ENCODE measurements at places on chromosomes 7 and 10.

GRCh38 chr10:130224228-130224627 lies 88.0 kb downstream of the GLRX3 start:
- DNase-seq, result no peak

DNA sequence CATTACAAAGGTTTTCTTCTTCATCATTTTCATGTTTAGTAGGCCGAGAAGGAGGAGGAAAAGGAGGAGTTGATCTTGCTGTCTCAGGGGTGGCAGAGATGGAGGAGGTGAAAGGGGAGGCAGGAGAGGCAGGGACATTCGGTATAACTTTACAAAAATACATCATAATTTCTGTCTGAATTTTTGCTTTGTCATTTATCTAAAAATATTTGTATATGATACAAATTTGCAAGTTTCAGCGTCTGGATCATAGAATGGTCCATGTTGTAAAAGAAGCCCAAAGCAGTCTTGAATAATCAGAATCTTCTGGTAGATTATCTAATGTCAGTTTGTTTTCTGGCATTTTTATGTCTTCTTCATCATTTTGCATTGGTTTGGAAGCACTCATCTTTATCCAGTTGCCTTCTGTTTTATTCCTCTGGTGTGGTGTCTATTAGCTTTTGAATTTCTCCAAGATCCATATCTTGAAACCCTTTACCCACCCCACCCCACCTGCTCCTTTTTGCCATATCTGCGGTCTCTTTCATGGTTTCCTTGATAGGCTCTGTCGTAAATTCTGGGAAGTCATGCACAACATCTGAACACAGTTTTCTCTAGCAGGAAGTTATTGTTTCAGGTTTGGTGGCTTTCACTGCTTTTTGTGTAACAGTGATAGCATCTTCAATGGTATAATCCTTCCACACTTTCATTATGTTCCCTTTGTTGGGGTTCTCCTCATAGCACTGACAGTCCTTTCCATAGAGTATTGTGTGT lies 95.0 kb downstream of the ST7 start:
- DNase-seq, result no peak

DNA sequence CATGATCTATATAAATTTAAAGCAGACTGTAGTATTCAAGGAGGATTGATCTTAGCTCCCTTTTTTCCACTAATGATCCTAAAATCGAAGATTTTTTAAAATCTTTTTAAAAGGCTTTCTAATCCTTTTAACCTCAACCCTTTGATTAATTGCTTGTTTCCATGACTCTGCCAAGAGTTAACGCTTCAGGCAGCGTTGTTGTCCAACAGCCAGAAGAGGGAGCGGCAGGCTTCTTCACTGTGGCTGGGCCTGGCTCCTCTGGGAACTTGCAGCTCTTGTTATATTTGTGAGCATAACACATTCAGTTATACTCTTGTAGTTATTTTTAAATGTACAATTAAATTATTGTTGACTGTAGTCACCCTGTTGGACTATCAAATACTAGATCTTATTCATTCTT lies 26.3 kb downstream of the CRCP start:
- no peak for DNase-seq

GRCh38 chr10:1602037-1602484 lies 135.3 kb downstream of the ADARB2 start:
- no peak for DNase-seq

DNA sequence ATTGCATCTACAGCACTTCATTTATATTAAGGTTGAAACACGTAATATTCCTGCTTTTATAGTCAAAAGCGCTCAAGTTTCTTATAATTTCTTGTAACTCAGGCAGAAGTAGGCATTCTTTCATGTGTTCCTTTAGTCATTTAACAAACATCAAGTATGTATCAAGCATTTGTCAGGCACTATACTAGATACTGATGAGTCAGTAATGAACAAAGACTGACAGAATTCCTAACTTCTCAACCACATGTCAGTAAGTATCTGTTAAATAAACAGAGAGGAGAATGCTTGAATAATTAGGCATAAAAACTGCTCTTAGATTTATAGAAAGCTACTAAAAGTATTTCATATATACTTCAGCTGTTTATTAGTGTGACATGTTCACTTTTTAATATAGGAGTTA lies 9.9 kb downstream of the CRPPA start:
- DNase-seq, result no peak

DNA sequence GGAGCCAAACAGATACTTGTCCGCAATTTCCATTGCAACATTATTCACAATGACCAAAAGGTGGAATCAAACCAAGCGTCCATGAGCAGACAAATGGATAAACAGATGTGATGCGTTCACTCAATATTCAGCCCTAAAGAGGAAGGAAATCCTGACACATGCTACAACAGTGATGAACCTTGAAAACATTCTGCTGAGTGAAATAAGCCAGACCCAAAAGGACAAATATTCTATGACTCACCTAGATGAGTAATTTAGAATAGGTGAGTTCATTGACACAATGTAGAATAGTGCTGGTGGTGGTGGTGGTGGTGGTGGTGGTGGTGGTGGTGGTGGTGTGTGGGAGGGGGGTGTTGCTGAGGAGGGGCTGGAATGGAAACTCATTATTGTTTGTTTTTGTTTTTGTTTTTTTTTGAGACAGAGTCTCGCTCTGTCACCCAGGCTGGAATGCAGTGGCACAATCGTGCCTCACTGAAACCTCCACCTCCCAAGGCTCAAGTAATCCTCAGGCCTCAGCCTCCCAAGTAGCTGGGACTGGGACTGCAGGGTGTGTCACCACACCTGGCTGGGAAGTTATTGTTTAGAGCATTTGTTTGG lies 28.6 kb downstream of the SMKR1 start:
- no peak for DNase-seq

DNA sequence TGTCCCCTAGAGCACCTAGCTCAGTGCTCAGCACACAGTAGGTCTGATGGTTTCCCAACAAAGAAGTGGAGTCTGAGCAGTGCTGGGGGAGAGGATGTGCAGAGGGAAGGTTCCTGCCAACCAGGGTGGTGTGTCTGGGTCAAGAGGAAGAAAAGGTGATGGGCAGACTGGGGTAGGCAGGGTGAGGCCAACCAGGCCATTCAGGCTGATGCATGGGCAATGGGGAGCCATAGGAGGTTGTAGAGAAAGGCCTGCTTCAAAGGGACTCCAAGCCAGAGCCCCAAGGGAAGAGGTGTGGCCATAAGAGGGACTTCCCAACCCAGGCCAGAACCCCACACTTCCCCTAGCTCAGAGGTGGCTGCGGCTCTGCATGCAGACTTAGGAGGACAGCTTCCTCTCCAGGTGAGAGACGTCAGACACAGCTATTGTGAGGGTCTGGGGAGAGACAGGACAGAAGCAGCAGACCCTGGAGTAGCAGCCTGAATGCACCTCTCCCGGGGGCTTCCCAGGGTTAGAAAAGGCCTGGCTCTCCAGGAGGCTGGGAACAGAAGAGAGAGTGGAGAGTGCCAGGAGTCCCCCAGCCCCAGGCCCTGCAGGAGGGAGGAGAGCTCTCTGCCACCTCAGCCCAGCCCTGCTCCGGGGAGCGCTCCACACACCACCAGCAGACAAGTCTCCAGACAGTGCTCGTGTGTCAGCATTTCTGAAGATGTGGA lies 87.4 kb upstream of the ZMIZ1 start:
- no peak for DNase-seq

DNA sequence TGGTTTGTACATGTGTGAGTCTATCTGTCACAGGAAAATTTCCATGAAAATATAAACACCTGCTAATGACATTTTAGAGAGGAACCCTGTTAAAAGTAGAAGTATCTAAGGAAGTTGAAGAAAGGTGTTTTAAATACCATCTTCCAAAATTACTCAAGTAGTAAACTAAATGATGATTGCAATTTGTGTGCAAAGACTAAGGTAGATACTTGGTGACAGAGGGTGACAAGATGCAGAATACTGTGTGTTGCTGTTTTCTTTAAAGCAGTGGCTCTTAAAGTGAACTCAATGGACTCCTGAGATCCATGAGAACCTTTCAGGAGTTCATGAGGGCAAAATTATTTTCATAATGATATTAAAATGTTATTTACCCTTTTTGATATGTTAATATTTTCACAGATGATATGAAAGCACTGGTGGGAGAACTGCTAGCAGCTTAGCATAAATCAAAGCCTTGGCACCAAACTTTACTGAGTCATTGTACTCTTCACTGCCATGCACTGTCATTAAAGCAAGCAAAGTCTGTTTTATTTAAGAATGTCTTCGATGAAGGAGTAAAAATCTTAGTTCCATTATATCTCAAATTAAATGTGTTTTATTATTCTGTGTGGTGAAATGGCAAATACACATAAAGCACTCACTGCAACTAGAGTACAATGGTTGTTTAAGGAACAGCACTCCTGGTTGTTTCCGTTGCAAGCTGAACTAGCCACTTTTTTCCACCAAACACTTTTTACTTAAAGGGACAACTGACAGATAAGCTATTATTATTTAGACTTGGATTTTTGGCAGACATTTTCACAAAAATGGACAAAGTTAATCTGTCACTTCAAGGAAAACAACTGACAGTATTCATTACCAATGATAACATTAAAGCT lies 133.7 kb downstream of the LRRN3 start:
- DNase-seq, result no peak

DNA sequence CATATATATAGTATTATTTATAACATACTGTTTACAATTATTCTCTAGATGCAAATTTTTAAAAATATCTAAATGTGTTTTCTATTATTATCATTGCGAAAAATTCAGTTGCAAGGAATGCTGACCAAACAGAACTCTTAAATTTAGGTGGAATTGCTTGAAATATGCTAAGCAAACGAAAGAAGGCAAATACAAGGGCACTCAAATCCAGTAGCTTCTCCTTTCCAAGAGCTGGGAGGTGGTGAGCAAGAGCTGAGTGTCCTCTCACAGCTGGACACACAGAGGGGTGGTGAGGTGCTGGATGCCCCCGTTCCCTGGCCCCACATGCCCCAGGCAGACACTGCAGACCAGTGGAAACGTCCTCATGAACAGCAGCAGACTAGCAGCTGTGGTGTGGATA lies 166.0 kb downstream of the TAX1BP1 start:
- no peak for DNase-seq

DNA sequence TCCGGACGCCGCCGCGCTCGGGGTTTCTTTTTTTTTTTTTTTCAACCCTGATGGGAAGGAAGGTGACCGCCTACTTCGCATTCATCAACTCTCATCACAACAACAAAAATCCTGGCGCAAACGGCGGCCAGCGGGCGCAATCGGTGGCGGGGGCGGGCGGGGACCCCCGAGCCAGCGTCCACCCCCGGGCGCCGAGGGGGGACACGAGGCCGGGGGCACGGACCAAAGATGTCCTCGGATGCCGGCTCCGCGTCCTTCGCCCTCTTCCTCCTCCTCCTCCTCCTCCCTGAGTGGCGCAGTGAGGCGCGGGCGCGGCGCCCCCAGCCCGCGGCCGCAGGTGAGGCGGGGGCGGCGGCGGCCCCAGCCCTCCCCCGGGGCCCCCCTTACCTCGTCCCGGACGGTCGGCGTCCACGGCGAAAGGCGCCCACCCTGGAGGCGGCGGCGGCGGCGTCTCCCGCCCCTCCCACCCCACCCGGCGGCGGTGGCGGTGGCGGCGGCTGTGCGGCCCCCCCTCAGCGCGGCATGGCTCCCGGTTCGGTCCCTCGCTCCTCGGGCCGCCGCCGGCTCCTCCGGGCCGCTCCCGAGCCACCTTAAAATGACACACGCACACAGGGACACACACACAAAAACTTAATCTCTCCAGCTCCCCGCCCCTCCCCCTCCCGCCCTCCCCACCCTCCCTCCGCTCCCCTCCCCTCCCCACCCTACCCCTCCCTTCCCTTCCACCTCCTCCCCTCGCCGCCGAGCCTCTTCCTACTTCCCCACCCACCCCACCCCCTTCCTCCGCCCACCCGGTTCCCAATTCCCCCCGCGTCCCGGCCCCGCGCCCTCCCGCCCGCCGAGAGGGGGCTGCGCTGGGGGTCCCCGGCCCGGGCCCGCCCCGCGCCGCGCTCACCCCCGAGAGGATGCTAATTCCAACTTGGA lies at the start of gene CTBP2:
TSS of gene CTBP2 (minus strand) at position 632 of the 924 bp plus-strand sequence.
- no peak for DNase-seq

DNA sequence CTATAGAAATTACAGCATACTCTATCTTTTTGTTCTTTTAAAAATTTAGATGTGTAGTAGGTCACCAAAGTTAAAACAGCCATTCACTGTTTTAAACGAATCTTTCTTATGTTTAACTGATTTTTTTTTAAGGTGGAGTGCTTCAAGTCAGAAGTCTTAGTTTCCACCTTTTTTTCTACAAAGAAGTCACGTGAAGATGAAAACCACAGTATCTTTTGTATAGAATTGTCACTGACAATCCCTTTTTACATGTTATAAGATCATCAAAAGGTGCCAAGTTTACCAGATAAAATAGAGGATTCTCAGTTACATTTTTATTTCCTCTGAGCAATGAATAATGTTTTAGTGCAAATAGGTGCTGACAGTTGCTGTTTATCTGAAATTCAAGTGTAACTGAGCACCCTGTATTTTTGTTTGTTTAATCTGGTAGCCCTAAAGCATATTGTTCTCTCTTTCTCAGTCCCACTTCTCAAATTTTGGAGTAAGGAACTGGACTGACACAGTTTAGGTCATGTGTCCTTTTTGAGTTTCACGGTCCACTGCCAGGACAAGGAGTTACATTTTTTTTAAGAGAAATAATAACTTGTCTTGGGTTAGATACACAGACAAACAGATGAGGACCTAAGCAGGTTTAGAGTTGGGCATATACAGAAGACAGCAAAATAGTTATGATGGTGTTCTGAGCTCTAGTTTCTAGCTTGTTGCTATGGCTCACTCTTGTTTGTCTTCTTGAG lies 233.2 kb upstream of the MBL2 start:
- no peak for DNase-seq

GRCh38 chr7:30091987-30092386 lies 42.8 kb upstream of the MTURN start:
- DNase-seq, result no peak

- peak; percentile 16 for DNase-seq
Observed at GRCh38 chr10:59625721-59626522, 83.7 kb downstream of the SLC16A9 start.

DNA sequence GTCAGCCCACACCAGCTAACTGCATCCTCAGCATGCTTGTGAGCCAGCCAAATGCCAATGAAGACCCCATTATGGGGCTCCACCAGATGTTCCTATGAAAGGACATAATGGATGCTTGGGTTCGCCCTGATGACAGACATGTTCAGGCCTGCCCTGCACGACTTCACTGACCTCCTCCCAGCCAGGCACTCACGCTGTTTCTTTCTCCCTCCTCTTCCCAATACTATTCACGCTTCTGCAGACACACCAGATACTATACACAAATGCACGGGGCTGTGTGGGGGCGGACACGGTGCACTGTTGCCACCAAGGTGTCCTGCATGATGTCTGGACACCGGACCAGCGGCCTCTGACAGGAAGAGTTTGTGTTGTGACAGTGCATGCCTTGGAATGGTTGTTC lies 284.2 kb downstream of the PRPF18 start:
- DNase-seq, result no peak

GRCh38 chr10:49161411-49161997 lies 26.7 kb downstream of the TMEM273 start:
- no peak for DNase-seq

GRCh38 chr10:109886781-109887140 lies 36.5 kb downstream of the XPNPEP1 start:
- no peak for DNase-seq

Measured in T follicular helper cell (primary cell).